Gastroesophageal sphincter (tissue), 4 donors: ENCODE measurements at places on chromosomes 4 and X. TPM values are rescaled to one million over a fixed set of nuclear protein-coding genes. Genes with fewer than 3 reads are reported as not detected.

DNA sequence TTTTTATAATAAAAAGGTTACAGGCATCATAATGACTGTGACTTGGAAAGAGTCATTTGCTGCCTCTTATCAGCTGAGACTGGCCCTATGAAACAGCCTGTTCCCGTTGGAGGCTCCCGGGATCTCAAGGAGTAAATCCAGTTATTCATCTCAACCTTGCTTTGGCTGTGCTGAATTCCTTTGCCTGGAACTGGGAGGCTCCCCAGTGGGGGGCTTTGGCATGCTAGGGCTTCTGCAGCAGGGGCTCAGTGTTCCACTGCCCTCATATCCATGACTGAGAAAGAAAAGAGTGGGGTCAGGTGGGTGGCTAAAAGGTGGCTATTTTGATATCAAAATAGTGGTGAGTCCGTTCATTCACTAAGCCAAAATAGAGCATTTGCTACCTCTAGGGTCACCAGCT, 71.2 kb downstream of the TRPC5 start:
- no peak for ATAC-seq

DNA sequence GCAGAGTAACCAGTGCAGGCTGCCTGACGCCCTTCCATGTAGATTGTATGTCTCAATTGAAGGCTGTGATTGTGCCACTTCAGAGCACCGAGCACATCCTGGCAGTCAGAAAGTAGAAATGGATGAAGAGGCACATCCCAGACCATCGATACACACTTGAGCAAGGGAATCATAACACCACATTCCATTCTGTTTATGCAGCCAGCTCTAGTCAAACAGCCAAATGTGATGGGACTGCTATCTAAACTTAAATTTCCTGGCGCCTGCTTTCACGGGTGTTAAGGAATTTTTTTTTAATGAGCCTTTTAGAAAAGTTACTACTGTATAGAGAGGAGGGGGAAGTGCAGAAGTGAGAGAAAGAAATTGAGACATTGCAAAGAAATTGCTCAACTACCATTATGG, 84.4 kb downstream of the PPARGC1A start:
- ATAC-seq, result no peak

- no peak for ATAC-seq
Measured at GRCh38 chr4:104032896-104033295, 313.1 kb upstream of the TACR3 start.

- ATAC-seq, result no peak
Measured at GRCh38 chr4:145589916-145590702, 29.1 kb upstream of the MMAA start.

GRCh38 chr4:41526628-41527027, 11.3 kb upstream of the LIMCH1 start:
- ATAC-seq, result no peak

- ATAC-seq, result no peak
Measured at GRCh38 chr4:185468999-185469398, 2.5 kb downstream of the CCDC110 start.

DNA sequence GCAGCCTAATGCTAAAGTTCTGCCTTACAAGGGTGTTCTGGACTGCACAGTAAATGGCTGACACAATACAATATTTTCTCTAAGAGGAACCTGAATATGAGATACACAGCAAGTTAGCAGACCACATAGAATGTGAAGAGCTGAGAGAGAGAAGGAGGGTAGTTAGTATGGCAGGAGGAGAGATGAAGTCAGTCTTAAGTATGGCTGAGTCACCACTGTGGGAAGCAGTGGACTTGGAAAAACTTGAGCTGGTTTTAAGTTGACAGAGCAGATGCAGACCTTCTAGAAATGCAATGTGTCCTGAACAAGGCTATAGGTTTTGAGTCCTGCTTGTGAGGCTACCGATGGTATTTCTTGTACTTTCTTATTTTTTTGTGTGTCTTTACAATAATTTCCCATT, 172.5 kb downstream of the SH2D1A start:
- ATAC-seq, result no peak

DNA sequence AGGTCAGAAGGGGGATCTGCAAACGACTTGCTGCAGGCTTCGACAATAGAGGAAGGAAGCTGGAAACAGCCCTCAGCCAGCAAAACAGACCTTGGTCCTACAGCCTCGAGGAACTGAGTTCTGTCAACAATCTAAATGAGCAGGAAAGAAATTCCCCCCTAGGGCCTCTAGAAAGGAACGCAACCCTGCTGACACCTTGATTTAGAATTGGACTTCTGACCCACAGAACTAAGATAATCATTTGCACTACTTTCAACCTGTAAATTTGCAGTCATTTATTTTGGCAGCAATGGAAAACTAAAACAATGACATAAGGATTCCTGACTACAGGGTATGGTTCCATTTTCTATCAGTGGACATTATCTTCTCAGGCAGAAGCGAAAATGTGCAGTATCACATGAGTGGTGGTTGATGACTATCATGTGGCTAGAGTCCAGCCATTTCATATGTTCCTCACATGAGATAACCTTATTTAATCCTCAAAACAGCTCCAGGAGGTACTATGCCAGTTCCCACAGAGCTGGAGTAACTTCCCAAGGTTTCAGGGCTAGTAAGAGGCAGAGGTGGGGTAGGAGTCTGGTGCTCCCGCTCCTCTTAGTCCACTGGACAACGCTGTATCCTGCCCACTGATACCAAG, 61.6 kb downstream of the SAT1 start:
- ATAC-seq, result no peak

GRCh38 chrX:24399550-24399949, 39.1 kb downstream of the SUPT20HL1 start:
- no peak for ATAC-seq

GRCh38 chrX:153620576-153620975, 21.6 kb upstream of the CCNQ start:
- no peak for ATAC-seq

DNA sequence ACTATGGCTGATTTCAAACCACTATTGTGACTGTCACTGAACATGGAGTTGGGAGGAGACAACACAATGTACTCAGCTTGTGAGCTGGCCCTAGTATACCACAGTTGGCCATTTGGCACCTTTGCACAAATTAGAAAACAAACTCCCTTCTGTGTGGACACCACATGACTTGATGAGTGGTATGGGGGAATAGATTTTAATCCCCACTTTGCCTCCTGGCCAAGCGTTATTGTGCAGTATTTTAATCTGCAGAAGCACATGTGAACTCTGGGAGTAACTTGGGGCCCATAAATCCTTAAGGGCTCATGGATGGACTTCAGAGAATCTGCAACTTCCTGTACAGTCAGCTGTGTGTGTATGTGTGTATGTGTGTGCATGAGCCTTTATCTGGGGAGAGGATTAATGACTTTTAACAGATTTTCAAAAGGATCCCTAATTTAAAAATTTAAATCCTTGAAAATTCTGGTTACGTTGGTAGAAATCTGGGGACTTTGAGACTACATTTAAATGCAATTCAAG, 105.0 kb upstream of the PAQR3 start:
- no peak for ATAC-seq

GRCh38 chrX:2708021-2708420, 16.9 kb downstream of the CD99 start:
- no peak for ATAC-seq

DNA sequence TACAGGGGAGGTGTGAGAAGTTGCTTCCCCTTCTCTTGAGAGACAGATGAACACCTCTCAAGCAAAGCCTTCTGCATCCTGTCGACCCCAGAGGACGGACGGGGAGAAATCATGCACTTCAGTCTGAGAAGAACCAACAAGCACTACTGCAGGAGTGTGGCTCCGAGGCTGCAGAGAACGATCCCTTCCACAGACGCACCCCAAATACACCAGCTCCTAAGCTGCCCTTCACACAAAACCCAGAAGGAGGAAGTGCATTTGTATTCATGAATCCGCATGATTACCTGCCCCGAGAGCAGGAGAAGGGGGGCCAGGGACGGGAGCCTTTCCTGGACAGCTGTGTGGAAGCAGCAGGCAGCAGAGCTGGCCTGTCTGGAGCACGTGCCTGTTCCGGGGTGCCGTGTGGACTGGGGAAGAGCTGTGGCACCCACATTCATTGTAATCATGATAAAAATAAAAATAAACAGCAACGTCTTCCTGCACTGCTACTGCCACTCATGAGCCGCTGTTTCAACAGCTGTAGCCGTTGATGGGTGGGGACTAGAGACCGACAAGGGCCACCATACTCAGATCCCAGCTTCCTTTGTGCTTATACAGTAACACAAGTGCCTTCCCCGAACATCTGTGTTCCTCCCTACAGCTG, 42.9 kb downstream of the ACSL1 start:
- no peak for ATAC-seq

DNA sequence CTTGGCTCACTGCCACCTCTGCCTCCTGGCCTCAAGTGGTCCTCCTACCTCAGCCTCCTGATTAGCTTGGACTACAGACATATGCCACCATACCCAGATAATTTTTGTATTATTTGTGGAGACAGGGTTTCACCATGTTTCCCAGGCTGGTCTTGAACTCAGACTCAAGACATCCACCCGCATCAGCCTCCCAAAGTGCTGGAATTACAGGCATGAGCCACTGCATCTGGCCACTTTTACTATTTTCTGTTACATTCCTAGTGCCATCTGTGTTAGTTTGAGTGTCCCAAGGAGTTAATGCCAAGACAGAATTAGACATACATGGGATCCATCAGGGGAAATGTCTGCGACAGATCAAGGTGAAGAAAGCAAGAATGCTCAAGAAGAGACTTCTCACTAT, 288.2 kb upstream of the CTSO start:
- ATAC-seq, result no peak

PSAPL1 gene
- total RNA-seq, result not detected

AVPR2 gene
- 5.0 TPM for total RNA-seq

FDCSP gene
- total RNA-seq, result not detected

FAM47E gene
- total RNA-seq, result 6.2 TPM

CPLX1 gene
- total RNA-seq, result 0.96 TPM

UNC5C gene
- 4.4 TPM for total RNA-seq
